ENCODE measurements at places on chromosomes 3 and 15.

- DNase-seq = no peak
Measured at GRCh38 chr3:29255854-29256696, 24.8 kb upstream of the RBMS3 start.

GRCh38 chr3:49647741-49648140 lies 26.4 kb upstream of the APEH start:
- no peak for DNase-seq

DNA sequence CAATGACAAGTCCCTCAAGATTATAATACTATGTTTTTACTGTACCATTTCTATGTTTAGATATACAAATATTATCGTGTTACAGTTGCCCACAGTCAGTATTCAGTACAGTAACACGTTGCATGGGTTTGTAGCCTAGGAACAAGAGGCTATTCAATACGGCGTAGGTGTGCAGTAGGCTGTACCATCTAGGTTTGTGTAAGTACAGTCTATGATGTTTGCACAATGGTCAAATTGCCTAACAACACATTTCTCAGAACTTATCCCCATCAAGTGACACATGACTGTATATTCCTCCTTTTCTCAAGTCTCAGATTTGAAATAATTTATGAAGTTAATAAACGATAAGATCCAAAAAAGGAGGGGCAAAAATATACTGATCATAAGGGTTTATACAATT lies 21.7 kb downstream of the ZDHHC3 start:
- no peak for DNase-seq

- DNase-seq = peak; percentile 76
Measured at GRCh38 chr3:141940194-141940776, 63.8 kb downstream of the ATP1B3 start.

- DNase-seq = no peak
Measured at GRCh38 chr3:135944831-135945230, 20.7 kb upstream of the PPP2R3A start.

GRCh38 chr3:81003817-81004216 lies 757.6 kb downstream of the GBE1 start:
- DNase-seq = no peak

GRCh38 chr3:8589880-8590556 lies 54.6 kb downstream of the SSUH2 start:
- DNase-seq = no peak

DNA sequence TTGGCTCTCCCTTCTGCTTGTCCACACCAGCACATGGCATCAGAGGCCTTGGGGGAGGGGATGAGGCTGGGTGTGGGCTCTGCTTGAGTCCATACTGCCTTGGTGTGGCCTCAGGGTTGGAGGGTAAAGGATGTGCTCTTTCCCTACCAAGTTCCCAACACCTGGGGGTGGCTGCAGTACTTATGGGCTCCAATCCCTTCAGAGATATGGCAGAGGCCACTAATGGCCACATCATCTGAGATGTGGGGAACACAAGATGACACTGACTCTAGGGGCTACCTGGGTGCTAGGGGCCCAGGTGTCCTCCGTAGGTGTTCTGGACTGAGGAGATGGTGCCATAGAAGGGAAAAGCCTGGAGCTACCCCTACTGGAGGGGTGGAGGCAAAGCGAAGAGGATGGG lies 6.9 kb downstream of the CXCR6 start:
- no peak for DNase-seq

DNA sequence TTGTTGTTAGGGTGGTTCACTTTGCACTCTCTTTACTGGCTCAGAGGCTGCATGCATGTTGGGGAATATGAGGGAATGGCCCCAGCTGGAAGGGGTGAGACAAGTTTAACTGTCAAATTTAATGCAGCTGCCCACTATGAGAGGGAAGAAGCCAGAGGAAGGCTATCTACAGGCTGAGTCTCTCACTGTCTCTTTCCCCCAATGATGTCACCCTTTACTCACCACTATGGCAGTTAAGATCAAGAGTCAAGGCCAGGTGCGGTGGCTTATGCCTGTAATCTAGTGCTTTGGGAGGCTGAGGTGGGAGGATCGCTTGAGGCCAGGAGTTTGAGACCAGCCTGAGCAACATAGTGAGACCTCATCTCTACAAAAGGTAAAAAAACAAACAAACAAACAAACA lies 12.2 kb upstream of the RBMS3 start:
- DNase-seq = no peak

DNA sequence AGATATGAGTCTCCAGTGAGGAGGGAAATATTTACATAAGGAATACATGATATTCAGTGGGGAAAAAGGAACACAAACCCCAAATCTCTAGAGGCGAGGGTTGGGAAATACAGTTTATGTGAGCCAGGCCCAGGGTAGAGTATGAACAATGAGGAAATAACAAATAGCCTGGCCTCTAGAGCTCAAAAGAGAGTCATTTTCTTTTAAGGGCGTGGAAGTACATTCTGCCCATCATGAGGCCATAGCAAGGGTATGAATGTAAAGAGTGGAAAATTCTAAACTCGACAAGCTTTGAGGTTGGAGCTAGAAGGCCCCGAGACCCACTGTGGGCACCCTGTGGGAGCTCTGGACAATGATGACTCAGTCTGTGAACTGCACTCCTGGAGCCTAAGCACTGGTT lies 27.8 kb upstream of the IGF2BP2 start:
- no peak for DNase-seq

DNA sequence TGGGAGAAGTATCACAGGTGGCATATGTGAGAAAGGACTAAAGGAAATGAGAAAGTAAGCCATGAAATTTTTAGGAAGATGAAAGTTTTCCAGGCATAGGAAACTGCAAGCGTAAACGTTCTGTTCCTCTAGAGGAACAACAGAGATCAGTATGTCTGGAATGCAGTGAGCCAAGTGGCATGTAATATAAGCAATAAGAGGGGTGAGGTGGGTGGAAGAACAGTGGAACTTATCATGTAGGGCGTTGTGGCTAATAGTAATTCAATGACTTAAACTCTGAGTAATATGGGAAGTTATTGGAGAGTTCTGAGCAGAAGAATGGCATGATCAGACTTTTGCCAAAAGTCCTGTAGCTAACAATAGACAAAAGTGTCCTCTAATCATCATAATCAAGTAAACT lies 902.9 kb downstream of the EPHA3 start:
- DNase-seq = no peak

GRCh38 chr15:47794252-47794914 lies 77.1 kb downstream of the SEMA6D start:
- DNase-seq = no peak

All from activated CD4-positive, alpha-beta T cell treated with anti-CD3 and anti-CD28 coated beads for 36 hours (primary cell).